ENCODE measurements at places on chromosomes 7 and 10.

DNA sequence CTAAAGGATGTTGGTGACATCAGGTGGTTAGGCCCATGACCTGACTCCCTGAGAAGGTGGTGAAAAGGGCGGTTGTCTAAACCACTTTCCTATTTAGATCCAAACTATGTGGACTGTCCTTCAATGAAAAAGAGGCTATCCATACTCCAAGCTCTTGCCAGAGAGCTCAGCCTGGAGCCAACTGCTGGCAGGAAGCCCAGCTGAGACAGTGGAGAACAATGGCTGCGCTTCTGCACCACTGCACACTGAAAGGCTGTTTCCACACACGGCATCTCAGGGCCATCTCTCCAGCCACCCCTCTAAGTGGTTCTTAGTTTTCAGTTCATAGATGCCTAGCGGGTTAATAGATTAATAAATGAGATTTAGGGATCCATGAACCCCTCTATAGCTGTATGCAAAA is 488.8 kb upstream of the ZMIZ1 start:
- DNase-seq, result no peak

DNA sequence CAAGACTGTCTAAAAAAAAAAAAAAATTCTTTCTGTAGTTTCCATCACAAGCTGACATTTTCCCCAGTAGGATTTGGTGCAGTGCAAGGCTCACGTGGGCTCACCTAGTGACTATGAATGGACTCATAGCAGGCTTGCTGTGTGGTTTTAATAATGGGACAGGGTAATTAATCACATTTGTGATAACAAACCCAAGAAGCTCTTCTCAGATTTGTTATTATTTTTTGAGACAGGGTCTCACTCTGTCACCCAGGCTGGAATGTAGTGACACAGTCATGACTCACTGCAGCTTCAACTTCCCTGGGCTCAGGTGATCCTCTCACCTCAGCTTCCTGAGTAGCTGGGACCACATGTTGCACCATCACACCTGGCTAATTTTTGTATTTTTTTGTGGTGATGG is 40.0 kb downstream of the NACAD start:
- DNase-seq, result no peak

- peak; percentile 61 for DNase-seq
Measured at GRCh38 chr7:191105-191980, 1.0 kb upstream of the FAM20C start.

DNA sequence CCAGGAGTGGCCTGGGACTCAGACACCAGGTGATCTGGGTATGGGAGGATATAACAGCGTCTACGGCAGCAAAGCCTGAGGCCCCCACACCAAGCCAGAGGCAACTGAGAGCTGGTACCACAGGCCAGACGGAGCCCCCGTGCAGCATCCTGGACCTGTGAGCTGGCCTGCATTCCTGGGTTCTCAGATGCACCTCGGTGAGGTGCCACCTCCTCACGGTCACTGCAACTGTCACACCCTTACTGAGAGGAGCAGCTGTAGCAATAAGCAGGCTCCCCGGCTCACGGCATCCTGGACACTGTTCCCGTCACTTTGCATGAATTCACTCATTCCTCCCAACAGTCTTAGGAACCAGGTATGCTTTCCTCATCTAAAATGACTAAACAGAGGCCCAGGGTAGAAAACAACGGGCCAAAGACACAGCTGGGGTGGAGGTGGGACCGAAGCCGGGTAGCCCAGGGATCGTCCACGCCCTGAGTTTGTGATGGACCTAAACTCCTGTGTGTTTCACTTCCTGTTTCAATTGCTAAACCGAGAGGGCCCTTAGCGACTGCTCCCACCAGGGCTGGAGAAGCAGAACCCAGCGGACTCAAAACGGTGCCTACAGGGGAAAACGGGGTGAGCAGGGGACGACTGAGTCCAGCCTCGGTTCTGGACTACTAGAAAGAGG is 98.7 kb downstream of the CTBP2 start:
- no peak for DNase-seq

DNA sequence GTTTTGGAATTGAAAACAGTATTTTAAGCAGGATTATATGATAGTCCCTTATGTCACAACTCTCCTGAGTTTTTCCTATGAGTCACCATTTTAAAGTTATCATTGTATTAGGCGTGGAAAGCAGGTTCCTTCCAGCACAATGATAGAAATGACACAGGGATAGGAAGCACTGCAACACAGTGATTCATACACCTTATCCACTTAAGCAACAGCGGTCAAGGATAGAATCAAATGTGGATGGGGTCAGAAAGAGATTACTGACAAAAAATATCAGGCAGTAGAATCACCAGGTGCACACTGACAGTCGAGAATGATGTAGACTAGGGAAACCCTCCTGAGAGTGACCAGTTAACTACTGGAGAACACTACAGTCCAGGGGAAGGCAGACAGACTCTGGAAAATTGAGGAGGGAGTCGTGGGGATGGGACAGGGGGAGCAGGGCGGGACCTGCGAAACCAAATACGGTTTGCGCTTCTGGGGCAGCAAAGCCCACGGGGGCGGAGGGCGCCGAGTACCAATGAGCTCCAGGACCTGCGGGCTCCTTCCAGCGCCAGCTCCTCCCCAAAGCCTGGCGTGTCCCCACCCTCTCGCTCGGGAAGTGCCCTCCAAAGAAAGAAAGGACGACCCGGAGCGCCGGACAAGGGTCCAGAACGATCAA is 479 bp downstream of the PNPLA8 start:
- DNase-seq, result peak; percentile 90

- DNase-seq, result no peak
Measured at GRCh38 chr10:121242741-121243608, 355.3 kb downstream of the FGFR2 start.

DNA sequence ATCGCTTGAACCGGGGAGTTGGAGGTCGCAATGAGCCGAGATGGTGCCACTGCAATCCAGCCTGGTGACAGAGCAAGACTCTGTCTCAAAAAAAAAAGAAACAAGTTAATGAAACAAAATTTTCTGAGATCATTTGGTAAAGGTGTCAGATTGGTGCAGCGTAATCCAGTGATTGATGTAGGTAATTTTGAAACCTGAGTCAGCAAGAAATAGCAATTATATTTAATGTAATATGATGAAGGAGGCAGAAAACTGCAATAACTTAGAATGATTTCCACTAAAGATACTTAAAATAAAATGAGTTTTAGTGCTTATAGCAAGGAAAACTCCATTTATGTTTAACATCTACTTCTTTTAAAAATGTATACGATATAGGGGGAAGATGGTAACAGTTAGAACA is 1049.8 kb upstream of the C7orf33 start:
- DNase-seq, result no peak

DNA sequence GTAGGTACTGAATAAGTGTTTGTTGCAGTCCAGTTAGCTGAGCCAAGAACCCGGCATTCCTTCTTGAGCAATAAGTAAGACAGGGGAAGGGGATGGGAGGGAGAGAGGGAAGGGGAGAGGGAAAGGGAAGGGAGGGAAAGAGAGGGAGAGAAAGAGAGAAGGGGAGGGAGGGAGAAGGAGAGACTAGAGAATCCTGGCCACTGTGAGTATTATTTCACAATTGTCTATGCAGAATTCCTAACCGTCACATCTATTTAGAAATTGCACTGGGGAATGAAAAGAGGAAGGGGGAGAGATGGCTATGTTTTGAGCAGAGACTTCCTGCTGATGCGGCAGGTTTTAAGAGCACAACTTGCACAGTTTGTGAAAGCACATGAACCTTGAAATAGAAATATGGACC is 251.4 kb upstream of the ZMIZ1 start:
- DNase-seq, result no peak

- no peak for DNase-seq
Measured at GRCh38 chr10:108862676-108863350, 1060.5 kb downstream of the XPNPEP1 start.

DNA sequence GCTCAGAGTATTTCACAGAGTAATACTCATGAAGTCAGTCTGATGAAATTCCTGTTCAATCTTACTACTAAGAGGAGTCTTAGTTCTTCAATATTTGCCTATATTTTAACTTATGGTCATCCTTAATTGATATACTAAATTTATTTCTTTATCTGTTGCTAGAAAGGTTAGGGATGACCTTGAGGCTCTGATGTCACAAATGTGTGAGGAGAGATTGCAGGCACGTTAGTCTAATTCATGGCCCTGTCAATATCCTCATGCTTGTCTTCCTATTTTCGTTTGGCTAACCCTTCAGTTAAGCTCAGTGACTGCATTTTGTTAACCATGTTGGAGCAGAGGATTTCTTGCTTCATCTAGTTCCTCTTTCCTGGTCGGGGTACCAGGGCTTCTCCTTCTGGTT is 704.7 kb upstream of the COBL start:
- DNase-seq, result no peak

- DNase-seq, result no peak
Measured at GRCh38 chr10:19925064-19925463, 108.8 kb downstream of the PLXDC2 start.

GRCh38 chr10:113947184-113948041 is 93.0 kb downstream of the NHLRC2 start:
- no peak for DNase-seq

DNA sequence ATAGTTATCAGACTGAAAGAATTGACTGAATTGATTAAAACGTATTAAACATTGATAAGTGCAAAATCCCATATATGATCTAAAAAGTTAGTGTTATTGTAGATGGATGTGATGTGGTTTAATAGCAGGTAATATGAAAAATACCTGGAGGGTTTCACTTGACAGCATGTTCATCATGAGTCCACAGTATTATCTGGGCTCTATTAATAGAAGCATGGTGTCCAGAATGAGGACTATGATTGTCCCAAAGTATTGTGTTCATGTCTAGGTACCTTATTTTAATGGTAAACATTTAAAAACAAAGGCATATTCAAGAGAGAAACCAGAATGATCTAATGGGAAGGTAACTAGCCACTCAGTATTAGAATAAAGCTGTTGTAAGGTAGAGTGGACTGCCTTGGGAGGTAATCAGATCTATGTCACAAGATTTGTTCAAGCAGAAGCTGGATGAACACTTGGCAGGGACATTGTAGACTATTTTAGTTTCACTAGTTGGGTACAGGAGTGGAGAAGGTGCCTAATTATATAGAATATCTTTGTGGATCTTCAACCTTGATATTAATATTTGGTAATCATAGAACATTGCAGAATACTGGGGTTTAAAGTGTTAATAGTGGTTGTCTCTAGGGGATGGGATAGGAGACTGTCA is 43.5 kb downstream of the MCU start:
- DNase-seq, result no peak

GRCh38 chr7:121061677-121062582 is 73.4 kb downstream of the CPED1 start:
- DNase-seq, result no peak

DNA sequence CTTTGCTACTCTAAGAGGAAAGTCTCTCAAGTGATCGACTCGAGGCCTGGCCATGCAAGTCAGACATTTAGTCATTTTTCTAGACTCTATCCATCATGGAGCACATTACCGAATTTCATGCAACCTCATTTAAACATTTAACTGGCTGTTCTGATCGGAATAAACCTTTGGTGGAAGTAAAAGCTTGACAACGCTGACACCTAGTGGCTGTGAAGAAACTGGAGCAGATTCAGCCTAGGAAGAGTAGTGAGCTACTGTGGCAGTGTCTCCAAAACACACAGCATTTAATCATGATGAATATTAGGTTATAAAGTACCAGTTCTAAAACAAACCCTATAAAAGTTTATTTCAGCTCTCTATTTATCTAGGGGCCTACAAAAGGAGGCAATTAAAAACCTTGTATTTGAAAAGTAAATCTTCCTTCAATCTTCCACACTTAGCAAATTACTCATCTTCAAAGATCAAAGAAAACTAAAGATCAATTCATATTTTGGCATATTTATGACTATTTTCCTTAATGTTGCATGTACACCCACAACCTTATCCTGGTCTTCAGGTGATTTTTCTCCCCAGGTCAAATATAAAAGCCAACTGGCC is 175.0 kb downstream of the CTNNA3 start:
- DNase-seq, result no peak

DNA sequence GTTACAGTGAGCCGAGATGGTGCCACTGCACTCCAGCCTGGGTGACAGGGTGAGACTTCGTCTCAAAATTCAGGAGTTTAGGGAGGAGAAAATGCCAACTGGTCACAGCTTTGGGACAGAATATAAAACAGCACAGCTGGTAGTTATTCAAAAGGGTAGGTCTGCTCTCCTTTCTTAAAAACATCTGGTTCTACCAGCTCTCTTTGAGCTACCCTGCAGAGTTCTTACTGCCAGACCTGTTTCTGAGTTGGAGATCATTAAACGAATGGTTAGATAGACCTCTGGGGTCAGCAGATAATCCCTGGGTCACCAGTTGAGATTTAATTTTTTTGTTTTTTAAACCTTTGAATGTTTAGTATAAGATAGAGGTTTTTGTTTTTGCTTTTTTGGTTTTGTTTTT is 52.6 kb downstream of the MCU start:
- DNase-seq, result no peak

GRCh38 chr10:13685885-13686284 is 99.1 kb downstream of the PRPF18 start:
- DNase-seq, result no peak

DNA sequence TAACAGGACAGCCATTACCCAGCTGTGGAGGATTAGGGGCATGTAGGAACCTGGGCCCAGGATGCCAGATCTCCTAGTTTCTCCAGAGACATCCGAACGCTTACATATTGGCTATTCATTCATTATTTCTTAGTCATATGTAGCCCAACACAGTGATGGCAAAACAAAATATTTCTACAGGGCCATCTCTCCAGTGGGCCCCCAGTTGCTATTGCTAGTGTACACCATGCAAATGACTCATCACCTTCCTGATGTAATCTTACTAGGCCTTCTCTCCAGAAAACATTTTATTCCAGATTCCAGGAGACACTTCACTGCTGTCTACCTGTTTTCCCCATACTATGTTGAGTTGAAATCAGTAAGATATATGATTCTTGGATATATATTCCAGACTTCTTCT is 201.7 kb downstream of the PLXDC2 start:
- no peak for DNase-seq

DNA sequence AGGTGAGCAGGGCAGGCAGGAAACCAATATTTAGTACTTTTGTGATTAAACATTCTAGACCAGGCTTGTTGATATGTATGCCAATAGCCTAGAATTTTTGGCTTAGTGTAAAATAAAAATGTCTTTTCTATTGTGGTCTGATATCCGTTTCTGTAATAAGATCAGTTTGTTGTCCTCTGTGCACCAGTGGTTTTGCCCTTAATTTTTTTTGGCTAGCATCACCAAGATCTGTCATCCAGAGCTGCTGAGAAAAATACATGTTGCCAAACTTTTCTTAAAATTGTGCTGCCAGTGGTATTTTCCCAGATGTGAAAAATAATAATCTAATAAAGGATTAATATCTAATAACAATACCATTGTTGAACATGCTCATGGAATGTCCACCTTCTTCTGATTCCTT is 115.6 kb downstream of the TWIST1 start:
- DNase-seq, result no peak

- no peak for DNase-seq
Measured at GRCh38 chr10:13067431-13067830, 32.5 kb upstream of the OPTN start.

- no peak for DNase-seq
Measured at GRCh38 chr7:13099154-13099795, 411.8 kb downstream of the ARL4A start.

GRCh38 chr10:73577788-73578187 is 13.4 kb downstream of the USP54 start:
- no peak for DNase-seq

Measured in GOT3 (cell line).